Spinal cord (tissue), 10 donors: ENCODE measurements at places on chromosomes 3 and 15.

GRCh38 chr3:41075975-41076374, 123.3 kb upstream of the CTNNB1 start:
- no peak for DNase-seq
- H3K4me1 ChIP-seq, result no peaks in the 10 kb centered on the region
- no peaks in the 10 kb centered on the region for H3K27me3 ChIP-seq
- H3K4me3 ChIP-seq, result no peak overlapping the region
- no peaks in the 10 kb centered on the region for H3K36me3 ChIP-seq

DNA sequence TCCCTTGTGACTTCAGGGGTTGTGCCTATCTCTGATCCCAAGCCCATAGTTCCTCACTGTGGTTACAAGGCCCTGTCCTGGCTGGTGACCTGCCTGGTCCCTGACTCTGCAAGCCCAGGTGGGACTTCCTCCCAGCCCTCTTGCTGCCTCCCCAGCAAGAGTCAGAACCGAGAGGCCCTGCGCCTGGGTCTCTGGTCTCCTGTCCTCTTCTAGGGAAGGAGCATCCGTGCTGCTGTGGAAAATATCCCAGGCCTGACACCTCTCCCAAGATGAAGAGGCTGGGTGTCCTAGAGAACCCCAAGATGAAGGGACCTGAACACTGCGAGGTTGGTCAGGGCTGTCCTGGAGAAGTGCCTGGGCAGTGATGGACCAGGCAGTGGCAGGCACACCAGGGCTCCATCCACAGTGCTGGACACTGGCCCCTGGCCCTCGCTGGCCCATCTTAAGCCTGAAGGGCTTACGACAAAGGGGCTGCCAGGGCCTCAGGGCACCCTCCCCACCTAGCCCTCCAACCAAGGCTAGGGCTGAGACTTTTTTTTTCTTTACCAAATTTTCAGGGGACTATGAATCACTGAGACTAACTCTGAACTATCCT, 32.7 kb downstream of the PTH1R start:
- H3K27me3 ChIP-seq, result no peaks in the 10 kb centered on the region
- DNase-seq, result no peak
- H3K36me3 ChIP-seq, result no peaks in the 10 kb centered on the region

DNA sequence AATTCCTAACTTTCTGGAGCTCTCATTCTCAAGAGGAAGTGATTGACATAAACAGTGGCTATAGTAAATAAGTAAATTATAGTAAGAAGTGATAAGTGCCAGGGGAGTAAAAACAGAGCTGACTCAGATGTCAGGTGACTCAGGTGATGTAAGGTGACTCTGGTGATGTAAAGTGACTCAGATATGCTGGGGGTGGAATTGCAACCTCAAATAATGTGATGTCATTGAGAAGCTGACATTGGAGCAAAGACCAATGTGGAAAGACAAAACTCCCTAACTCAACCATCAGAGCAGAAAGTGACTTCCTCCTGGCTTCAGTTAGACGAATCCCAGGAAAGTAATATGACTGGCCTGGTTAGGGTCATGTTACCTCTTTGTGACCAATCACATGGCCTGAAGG, 144.2 kb upstream of the SNTN start:
- no peak overlapping the region for H3K27ac ChIP-seq
- no peak for DNase-seq
- H3K36me3 ChIP-seq, result no peaks in the 10 kb centered on the region
- no peaks in the 10 kb centered on the region for H3K4me1 ChIP-seq
- H3K27me3 ChIP-seq, result no peaks in the 10 kb centered on the region
- no peak overlapping the region for H3K4me3 ChIP-seq

GRCh38 chr3:135844386-135844785, 121.1 kb upstream of the PPP2R3A start:
- H3K4me3 ChIP-seq, result no peak overlapping the region
- H3K36me3 ChIP-seq, result no peaks in the 10 kb centered on the region
- H3K27me3 ChIP-seq, result no peaks in the 10 kb centered on the region
- no peak overlapping the region for H3K27ac ChIP-seq
- DNase-seq, result no peak

DNA sequence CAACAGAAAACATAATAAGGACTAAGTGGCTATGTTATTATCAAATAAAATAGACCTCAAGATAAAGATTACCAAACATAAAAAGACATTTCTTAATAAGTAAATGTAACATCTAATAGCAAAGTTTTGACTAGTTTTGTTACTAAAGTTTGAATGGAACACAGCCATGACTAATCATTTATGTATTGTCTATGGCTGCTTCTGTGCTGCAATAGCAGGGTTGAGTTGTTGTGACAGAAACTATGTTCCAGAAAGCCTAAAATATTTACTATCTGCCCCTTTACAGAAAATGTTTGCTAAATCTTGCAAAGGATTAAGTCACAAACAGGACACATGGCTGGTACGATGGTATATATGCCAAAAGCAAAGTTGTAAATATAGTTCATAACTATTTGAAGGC, 37.9 kb upstream of the MYH15 start:
- no peaks in the 10 kb centered on the region for H3K4me1 ChIP-seq
- DNase-seq, result no peak
- no peak overlapping the region for H3K4me3 ChIP-seq
- no peaks in the 10 kb centered on the region for H3K36me3 ChIP-seq
- no peaks in the 10 kb centered on the region for H3K27me3 ChIP-seq
